ENCODE measurements at places on chromosomes 12 and 14.

- peak; percentile 58 for DNase-seq
Measured at GRCh38 chr14:23076785-23077408, 18.0 kb downstream of the ACIN1 start.

- no peak for DNase-seq
Measured at GRCh38 chr14:99348816-99349614, 77.0 kb upstream of the BCL11B start.

DNA sequence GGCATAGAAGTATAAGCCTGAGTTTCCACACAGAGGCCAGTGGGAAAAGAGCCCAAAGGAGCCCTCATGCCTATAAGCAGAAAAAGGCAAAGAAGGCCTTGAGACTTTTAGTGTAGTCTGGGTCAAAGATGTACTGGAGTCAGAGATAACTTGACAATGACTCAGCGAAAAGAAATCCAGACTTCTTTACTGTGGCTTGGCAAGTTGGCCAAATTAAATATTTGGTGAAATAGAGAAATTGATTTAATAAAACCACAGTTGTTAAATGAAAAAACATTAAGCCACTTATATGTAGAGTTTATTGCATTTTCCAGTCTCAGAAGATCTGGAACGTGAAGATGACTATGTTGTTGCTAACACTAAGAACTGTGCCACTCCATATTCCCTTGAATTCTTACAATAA, 105.1 kb downstream of the TMTC3 start:
- peak; percentile 92 for DNase-seq

DNA sequence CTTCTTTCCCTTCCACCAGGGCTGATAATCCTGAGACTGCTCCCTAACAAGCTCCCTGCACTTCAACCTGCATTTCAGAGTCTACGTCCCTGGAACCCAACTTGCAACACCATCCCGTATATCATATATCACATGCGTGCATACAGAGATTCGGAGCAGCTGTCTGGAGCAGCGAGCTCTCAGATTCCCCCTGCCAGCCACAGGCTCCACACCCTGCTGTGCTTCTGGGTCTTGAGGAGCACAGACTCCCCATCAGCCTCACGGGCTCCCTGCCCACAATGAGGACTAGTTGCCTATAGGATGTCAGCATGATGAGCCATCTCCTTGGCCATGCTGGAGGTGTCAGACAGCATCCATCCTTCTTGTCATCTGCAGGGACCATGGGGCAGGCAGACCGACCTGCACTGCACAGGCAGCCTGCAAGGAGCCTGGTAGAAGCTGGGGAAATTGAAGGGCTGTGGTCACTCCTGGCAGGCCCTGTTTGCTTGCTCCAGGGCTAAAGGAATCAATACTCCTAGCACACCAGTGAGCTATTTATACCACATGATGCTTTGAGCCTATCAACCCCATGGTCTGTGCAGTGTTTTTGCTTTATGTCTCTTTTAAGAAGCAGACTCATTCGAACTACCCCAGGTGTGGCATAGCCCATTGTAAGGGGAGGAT, 19.6 kb upstream of the HDAC7 start:
- DNase-seq: no peak

DNA sequence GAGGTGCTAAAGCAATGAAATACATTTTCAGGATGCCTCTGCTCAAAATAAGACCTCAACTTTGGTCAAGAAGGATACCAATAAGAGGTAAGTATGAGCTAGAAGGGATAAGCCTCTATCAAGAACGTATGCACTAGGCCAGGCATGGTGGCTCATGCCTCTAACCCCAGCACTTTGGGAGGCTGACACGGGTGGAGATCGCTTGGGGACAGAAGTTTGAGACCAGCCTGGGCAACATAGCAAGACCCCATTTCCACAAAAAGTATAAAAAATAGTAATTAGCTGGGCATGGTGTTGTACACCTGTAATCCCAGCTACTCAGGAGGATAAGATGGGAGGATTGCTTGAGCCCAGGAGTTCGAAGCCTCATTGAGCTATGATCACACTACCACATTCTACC, 94.7 kb downstream of the PRKAB1 start:
- no peak for DNase-seq

DNA sequence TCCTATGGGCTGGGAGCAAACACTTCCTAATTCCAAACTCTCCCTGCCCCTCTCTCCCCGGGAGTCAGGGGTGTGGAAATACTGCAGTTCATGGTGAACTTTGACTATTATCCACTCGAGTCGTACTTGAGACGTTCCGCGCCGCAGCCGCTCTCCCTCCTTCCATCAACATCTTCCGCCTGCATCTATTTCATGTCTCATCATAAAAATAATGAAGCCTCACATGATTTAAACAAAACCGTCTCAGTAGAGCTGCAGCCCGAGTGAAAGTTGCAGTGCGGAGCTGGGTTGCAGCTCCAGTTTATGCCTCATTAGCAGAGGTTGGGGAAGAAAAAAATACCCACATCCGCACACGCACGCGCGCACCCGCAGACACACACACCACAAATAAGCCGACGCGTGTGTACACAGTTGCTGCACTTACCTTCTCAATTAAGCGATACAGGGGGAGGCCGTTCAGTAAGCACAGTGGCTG, 283 bp downstream of the LMO3 start:
- peak; percentile 28 for DNase-seq

- no peak for DNase-seq
Measured at GRCh38 chr14:61154641-61155040, 126.5 kb downstream of the TMEM30B start.

GRCh38 chr12:130204541-130204953, 42.3 kb downstream of the FZD10 start:
- DNase-seq: no peak

- no peak for DNase-seq
Measured at GRCh38 chr12:42099433-42099832, 45.2 kb downstream of the GXYLT1 start.

GRCh38 chr12:79690142-79690637, 574 bp downstream of the PAWR start:
- DNase-seq: no peak

- peak; percentile 43 for DNase-seq
Measured at GRCh38 chr12:119444462-119445044, 110.0 kb downstream of the CCDC60 start.

DNA sequence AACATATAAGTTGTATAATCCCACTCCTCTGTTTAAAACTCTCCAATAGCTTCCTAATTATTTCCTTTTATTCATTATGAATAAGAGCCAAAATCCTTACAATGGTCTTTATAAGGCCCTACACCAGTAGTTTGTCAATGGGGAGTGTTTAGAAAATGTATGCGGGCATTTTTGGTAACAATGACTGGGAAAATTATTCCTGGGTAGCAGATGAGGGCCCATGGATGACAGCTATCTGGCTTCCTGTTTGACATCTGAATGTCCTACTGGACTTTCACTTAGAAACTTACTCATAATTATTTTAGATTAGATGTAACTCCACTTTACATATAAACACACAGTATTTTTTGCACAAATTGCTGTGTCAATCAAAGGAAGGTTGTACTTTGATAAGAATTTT, 101.2 kb downstream of the PAPLN start:
- DNase-seq: no peak

GRCh38 chr14:26400373-26400772, 197.5 kb downstream of the NOVA1 start:
- no peak for DNase-seq

- no peak for DNase-seq
Measured at GRCh38 chr14:81694419-81694818, 160.8 kb upstream of the SEL1L start.

DNA sequence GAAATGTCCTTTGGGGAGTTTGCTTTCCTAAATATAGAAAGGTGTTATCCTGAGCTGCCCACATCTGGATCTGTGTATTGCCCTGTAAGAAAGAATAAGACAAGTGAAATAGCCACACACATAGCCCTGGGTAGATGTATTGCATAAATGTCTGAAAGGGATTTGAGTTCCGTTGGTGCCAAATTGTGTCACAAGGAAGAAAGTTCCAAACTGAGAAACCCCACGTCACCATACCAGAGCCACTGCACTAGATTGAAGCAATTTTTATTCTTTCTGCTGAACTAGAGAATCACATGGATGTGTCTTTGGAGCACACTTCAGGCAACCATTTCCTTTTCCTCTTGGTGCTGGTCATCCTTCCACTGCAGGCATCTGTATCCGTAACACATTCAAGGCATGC, 5.0 kb downstream of the RNASE9 start:
- no peak for DNase-seq

GRCh38 chr14:75497191-75497590, 25.1 kb upstream of the BATF start:
- DNase-seq: no peak

DNA sequence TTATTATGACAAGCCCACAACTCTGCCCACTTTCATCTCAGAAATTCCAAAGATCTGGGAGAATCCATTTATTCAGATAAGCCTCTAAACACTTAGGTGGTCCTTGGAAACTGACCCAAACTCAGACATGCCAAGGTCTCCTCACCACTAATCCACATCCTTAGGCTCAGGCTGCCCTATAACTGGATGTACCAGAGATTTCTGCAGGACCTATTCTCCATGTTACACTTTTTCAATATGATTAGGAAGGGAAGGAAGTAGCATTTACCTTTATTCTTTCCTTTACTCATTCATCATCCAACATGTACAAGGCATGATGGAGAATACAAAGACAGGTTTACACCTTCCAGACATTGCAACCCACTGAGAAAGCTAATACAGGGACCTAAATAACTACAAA, 145.9 kb upstream of the BMP4 start:
- no peak for DNase-seq

DNA sequence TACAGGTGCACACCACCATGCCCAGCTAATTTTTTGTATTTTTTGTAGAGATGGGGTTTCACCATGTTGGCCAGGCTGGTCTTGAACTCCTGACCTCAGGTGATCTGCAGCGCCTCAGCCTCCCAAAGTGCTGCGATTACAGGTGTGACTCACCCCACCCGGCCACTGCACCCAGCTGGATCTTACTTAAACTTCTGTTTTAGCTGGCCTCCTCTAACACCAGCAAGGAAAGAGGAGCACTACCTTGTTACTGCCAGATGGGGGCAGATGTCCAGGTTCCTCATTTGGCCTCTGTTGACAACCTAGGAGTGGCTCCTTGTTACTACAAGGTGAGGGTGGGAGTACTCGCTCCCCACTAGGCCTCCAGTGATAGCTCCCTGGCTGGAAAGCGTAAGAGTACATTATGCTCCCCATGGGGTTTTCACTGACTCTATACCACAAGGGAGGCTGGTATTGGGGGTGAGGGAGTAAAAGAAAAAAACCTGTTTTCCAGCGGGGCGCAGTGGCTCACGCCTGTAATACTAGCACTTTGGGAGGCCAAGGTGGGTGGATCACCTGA, 13.2 kb upstream of the ARF6 start:
- peak; percentile 76 for DNase-seq

- peak; percentile 43 for DNase-seq
Measured at GRCh38 chr14:85024931-85025330, 505.0 kb upstream of the FLRT2 start.

DNA sequence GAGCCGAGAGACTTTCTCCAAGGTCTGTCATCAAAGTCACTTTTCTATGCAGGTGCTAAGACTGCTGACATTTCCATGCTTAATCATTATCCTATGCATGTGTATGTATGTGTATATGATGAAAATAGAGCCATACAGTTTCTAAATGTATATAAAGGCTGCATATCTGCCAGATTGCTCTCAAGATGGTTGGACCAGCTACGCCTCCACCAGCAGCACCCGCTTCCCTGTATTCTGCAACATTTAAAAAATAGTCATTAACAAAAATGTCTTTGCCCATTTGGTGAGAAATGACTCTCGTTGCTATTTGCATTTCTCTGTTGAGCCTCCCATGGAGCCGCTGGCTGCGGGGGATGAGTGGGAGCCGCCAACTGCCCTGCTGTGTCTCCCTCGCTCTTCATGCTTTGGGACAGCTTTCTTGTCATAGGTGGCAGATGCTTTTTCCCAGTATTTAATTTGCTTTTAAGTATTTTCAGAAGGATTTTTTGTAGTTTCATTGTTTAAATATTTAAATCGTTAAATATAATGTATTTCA, 54.7 kb downstream of the DYNC1H1 start:
- no peak for DNase-seq

DNA sequence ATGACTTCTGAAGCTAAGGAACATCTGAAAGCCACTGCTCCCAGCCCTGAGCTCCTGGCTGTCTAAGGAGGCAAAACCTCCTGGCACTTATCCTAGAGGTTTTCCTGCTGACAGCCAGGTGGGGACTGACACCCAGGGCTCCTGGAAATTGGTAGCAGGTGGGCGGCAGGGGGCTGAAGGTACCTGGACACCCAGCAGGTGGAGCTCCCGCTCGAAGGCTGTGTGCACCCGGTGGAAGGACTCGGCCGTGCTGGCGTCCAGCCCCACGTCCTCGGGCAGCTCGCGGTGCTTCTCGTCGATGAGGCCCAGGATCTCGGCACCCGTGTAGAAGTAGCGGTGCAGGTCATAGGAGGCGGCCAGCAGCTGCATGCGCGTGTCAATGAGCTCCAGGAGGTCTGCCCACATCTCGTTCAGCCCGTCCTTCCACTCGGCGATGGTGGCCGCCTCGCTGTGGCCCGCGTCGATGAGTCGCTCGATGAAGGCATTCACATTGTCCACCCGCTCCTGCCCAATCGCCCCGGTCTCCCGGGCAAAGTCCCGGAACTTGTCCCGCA, 68.2 kb downstream of the PLEKHG3 start:
- no peak for DNase-seq

GRCh38 chr12:65673156-65673690, 151.1 kb upstream of the HMGA2 start:
- DNase-seq: no peak

DNA sequence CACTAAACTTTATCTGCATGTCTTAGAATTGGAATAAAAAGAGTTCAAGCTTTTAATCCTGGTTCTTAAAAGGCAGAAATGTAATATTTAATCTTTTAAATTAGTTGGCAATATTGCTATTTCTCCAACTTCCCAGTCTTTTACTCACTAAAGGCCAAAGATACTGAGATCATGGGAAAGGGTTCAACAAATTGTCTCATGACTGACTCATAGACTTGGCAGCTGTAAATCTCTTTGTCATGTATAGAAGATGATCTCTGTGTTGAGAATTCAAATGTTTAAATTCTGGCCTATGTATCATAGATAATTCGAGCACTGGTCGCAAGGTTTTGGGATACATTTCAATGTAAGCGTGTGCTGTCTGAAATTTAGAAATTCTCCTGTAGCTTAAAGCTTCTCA, 40.1 kb upstream of the STRAP start:
- DNase-seq: peak; percentile 97

- DNase-seq: no peak
Measured at GRCh38 chr12:24776861-24777260, 172.0 kb downstream of the BCAT1 start.

GRCh38 chr14:104217486-104218360, 79.3 kb downstream of the KIF26A start:
- no peak for DNase-seq

DNA sequence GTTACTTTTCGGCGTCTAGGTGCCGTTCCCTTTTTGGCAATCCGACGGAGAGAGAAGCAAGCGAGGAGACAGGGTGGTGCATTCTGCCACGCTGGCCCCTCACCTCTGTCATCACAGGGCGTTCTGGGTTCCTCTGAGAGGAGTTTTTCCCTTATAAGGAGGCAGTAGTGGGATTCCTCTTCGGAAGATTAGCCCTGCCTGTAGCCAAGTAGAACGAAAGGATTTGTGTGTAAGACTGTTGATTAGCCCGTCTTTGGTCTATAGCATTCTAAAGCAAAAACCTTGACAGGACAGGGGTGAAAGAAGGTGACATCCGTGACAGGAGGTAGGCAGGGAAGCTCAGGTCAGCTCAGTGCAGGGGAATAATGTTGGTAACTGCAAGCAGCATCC, 9.1 kb upstream of the NEMF start:
- peak; percentile 80 for DNase-seq
